ENCODE measurements at places on chromosomes 4 and X.

DNA sequence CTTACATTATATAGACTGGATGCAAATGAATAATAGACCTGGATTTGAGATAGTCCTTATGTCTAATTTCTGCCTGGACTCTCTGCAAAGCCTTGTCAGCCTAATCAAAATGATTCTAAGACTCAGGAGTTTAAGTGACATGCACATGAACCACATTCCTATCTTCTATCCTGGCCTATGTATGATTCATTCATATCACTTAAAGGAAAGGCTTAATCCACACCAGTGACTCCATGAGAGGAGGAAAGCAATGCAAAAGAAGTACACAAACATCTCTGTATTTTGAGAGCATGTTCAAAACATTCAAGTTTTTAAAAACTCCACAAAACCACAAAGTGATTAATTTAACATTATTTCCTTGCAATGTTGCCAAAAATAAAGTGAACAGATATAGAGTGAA lies 14.6 kb downstream of the AMOT start:
- DNase-seq: no peak

GRCh38 chr4:26015906-26016305 lies 101.9 kb downstream of the SMIM20 start:
- no peak for DNase-seq

DNA sequence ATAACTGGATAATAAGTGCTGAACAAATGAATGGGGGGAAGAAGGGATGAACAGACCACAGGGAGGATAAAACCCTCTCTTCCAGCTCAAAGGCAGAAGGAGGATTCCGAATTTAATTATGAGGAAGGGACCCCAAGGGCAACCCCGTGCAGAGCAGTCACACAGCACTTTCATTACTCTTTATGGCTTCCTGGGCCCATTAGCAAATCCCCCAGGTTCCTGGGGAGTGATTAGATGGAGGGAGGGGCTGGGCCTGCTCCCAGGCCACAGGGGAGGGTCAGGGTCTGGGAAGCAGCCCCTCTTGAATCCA lies 67.1 kb downstream of the PPP2R2C start:
- no peak for DNase-seq

DNA sequence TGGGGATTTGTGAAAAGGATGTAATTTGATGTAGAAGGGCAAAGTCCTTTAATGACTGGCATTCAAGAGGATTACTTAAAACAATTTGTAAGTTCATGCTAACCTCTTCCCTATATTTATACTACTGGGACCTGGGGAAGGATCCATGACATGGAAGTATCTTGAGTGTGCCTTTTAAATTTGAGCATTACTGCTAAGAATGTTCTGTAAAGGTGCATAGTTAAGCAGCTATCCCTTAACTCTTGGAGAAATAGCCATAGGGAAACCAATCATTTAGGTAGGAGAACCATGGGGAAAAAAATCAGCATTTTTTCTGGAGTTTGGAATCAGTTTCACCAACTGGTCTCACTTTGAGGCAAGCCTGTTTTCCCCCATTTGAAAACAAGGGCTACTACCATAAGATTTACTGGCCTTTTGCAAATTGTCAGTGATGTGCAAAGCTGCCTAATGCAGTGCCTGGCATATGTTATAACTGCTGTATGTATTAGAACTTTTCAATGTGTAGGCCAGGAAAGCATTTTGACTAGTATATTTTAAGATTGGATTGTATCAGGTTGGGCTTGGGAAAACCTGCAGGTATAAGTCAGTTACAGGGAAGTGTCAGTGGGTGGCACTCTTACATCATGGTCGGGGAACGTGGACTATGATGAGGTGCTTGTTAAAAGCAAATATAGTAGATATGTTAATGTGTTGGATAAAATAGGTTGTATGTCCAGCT lies 72.1 kb downstream of the PRSS12 start:
- no peak for DNase-seq

DNA sequence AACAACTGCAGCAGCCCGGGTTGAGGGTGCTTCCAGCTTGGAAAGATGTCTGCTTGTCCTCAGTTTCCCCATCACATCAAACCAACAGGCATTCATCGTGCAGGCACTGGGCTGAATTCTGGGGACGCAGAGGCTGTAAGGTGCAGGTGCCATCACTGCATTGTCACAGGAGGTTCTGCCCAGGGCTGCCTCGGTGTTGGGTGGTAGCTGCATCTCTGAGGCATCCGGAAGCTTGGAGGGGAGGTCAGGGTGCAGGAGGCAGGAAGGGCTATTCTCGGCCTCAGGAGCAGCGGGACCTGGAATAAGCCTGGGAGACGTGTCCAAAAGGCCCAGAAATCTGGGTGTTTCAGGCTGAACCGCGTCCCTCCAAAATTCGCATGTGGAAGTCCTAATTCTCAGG lies 134.6 kb downstream of the HMX1 start:
- DNase-seq: no peak

DNA sequence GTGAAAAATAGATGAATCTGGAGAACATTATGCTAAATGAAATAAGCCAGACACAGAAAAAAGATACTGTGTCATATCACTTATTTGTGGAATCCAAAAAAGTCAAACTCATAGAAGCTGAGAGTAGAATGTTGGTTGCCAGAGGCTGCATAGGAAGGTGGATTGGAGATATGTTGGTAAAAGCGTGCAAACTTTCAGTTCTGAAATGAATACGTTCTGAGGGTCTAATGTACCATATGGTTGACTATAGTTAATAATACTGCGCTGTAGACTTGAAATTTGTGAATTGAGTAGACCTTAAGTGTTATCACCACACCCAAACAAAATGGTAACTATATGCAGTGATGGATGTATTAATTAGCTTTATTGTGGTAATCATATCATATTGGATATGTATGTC lies 45.0 kb upstream of the UPRT start:
- no peak for DNase-seq

DNA sequence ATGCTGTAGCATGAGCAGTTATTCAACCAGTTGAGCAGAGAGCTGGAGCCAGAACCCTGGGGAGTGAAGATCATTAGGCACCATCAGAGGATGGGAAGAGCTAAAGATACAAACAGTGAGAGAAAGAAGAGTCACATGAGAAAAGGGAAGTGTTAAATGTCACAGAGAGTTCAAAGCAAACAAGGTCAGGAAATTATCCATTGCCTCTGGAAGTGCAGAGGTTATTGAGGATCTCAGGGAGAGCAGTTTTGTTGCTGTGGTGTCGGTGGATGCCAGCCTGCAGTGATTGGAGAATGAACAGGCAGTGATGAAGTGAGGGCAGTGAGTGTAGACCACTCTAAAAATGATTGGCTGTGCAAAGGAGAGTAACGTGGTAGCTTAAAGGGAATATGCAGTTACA lies 17.7 kb downstream of the SPARCL1 start:
- no peak for DNase-seq

DNA sequence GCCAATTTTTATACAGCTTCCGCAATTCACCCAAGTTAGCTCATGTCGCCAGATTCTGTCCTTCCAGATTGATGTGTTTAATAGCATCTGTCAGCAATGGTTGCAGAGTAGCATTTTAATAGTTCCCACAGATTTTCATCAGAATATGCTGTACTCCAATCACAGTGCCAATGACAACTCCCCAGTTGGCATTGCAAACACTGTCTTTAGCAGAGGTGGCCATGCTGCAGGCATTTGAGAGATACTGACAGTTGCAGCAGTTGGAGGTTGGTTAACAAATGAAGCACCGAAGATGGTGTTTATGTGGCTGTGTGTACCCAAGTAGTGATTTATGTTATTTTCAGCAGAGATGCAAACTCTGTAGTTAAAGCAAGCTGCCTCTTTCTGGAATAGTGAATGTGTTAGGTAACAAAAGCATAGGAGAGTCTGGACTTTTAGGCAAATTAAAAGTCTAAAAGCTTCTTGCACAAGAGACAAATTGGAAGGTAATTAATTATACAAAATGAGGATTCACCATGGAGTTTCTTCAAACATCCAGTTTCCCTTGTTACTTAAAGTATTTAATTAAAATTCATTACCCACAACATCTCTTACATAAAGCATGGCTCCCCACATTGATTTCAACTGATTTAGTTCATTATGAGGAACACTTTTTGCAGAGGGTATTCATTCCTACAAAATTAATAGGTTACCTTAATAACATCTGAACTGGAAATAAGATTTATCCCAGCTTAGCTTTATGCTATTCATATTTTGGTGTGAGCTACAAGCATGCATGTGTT lies 65.2 kb downstream of the PARM1 start:
- no peak for DNase-seq

DNA sequence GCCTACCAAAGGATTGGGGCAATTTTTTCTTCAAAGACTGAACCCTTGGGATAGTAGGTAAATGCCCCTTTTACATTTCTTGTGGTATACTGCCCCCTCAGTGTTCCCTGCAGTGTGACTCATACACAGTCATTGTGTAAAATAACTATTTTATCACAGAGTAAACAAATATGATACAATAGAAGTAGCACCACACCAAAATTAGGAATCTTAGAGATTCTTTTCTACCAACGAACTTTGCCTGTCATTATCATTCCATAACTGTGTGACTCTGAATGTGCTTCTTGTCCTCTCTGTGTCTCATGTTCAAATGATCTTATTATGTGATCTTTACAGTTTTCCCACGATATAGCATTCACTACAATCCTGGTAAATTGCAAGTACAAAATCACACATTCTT lies 517.0 kb downstream of the ZIC3 start:
- DNase-seq: no peak

- no peak for DNase-seq
Measured at GRCh38 chr4:31192341-31192740, 472.2 kb downstream of the PCDH7 start.

DNA sequence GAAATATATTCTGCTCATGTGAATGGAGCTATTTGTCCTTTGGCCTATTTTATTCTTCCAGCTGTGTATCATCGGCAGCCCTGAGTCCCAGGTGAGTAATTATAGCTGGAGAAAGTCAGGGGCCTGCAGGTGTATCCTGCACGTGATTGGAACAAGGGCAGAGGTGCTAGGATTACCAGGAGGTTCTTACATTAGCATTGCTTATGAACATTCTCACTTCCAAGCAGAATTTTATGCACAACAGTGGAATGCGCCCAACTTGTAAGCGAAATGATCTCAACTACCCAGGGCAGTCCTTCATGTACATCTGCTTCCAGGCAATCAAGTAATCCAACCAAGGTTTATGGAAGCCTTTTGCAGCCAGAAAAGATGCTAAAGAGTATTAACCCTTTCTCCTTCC lies 68.9 kb upstream of the NRK start:
- no peak for DNase-seq

GRCh38 chrX:21167011-21167410 lies 207.2 kb upstream of the CNKSR2 start:
- DNase-seq: no peak

GRCh38 chr4:44716597-44716996 lies 9.8 kb downstream of the GNPDA2 start:
- no peak for DNase-seq

DNA sequence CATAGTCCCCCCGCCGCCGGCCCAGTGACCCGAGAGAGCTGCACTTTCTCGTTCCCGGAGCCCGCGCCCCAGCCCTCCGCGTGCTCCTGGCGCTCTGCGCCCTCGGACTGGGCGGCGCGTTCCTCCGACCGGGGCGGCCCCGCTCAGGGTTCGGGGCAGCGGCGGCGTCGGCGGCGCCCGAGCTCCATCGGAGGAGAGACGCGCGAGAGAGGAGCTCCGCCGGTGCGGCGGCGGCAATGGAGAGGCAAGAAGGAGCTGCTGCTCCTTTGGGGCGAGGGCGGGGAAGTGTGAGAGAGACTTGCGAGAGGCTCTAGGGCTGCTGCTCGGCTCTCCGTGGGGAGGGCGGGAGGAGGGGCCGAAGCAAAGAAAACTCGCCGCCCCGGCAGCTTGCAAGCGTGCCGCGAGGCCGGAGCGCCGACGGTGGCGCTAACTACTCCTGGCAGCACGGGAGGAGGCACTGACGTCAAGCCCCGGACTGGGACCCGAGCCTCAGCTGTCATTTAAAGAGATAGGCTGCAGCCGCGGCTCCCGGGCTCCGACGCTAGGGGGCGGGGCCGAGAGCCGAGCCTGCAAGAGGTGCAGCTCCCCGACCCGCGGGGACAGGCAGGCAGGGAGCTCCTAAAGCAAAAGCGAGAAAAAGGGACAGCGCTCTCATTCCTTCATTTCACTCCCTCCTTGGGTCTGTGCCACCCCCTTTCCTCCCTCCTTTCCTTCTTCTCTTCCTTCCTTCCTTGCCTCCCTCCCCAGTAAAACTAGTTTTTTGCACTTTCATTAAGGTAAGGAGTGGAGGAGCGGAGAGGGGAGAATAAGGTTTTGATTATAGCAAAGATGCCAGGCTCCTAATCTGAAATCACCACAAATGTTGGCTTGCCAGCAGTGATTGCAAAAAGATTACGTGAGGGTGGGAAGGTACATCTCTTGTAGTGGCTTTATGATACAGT lies at the start of gene KCTD8:
Gene KCTD8, minus strand, starts transcription at position 289 of the 941 bp plus-strand sequence.
- DNase-seq: peak; percentile 55

GRCh38 chr4:158808399-158808798 lies 39.6 kb downstream of the FNIP2 start:
- no peak for DNase-seq

- no peak for DNase-seq
Measured at GRCh38 chr4:118224243-118224829, 128.5 kb downstream of the PRSS12 start.

DNA sequence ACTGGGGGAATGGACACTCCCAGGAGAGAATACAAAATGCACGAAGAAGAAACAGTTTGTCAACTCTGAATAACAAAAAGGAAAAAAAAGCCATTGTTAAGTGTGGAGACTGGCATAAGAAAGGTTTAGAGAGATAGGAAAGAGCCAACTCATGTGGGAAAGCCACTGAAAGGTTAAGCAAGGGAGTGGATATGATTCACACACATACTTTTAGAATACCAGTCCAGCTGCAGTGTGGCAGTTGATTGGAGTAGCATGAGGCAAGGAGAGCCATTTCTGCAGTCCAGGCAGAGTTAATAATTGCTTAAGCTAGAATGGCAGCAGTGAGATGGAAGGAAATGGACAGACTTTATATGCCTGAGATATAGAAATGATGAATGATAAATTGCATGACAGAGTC lies 36.9 kb upstream of the ADAD1 start:
- no peak for DNase-seq

GRCh38 chrX:50594788-50595187 lies 124.2 kb upstream of the DGKK start:
- DNase-seq: no peak

GRCh38 chr4:126018274-126018673 lies 703.5 kb downstream of the FAT4 start:
- DNase-seq: no peak

DNA sequence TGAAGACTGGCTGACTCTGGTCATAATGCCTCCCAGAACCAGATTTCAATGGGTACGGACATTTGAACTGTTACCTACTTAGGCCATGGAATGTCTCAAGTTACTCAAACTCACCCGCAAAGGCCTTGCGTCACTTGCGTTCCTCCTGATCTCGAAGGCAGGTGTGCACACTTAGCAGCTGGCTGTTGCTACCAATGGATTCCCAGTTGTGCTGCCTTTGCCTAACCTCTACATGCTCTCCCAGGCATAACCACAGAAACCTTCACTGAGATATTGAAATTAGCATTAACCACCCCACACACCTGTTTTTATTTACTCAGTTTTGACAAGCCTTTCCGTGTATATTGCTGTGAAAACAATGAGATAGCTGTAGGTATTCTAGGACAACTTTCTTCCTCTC lies 2.8 kb downstream of the ERVMER34-1 start:
- DNase-seq: no peak

Data from stimulated activated CD4-positive, alpha-beta T cell treated with anti-CD3 and anti-CD28 coated beads, Interleukin-12 subunit alpha, Interleukin-12 subunit beta, amount 100 ng/mL, for 48 hours (primary cell).